Thymus (tissue), 14 donors: ENCODE measurements at places on chromosomes 3 and 15. TPM values are rescaled to one million over a fixed set of nuclear protein-coding genes. Genes with fewer than 3 reads are reported as not detected.
A peak's percentile ranks its signal among the peaks of the same experiment; 100 is the strongest.

DNA sequence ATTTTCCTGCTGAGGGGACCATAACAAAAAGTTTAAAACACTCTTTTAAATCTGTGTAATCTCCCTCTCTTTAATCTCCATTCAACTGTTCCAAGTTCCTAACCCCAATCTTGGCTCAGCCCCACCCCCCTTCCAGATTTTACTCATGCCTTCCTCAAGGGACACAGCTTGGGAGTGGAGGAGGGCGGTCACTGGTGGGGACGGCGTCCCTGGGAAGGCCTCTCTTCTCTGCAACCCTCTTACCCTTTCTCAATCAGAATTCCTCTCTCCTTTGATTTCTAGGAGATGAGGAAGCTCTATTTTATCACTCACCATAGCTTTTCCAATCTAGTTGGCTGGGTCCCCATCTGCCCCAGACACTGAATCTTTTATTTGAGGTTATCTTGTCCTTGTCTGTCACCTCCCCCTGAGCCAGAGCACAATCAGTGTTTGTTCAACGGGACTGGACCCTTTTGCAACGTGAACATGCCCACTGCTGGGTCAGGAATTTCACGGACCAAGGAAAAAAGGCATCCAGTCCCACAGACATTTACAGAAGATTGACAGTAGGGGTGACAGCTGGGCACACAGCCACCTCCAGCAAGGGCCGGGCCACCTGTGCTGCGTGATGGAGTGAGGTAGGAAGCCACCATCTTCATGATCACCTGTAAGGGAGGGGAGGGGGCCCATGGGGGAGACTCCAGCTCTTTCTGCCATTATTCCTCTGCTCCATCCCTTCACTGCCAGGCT is 84.0 kb upstream of the HERC1 start:
- H3K27me3 ChIP-seq = no peaks in the 10 kb centered on the region
- H3K4me1 ChIP-seq = no peaks in the 10 kb centered on the region
- H3K36me3 ChIP-seq = no peaks in the 10 kb centered on the region
- H3K4me3 ChIP-seq = no peak overlapping the region

GRCh38 chr3:33729993-33730392 is 11.9 kb upstream of the CLASP2 start:
- DNase-seq = no peak
- H3K27ac ChIP-seq = no peak overlapping the region
- no peaks in the 10 kb centered on the region for H3K36me3 ChIP-seq
- no peaks in the 10 kb centered on the region for H3K4me1 ChIP-seq
- no peak overlapping the region for H3K4me3 ChIP-seq

DNA sequence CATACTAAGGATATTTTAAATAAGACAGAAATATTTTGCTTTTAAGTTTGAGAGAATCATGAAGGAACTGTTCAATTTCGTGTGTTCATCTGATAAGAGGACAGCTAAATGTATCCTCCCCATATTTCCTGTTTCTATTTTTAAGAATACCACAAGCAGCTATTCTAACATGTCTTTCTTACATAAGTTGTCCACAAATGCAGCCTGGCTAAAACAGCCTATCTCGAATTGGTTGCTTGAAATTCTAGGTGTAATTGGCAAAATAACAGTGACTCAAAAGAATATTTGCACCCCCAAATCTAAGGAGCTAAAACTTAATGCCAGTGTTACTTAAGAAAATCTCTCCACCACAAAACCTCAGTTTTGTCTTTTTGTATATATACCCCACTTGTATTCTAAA is 35.0 kb downstream of the BTLA start:
- H3K27me3 ChIP-seq = no peaks in the 10 kb centered on the region
- no peak overlapping the region for H3K27ac ChIP-seq
- DNase-seq = no peak
- H3K36me3 ChIP-seq = no peaks in the 10 kb centered on the region

GRCh38 chr15:58361273-58361759 is 70.5 kb upstream of the LIPC start:
- no peak for DNase-seq
- H3K36me3 ChIP-seq = no peaks in the 10 kb centered on the region
- peaks cover 17% of the 10 kb centered on the region for H3K4me1 ChIP-seq
- no peaks in the 10 kb centered on the region for H3K27me3 ChIP-seq
- no peak overlapping the region for H3K27ac ChIP-seq

ADAMTS17 gene
- 10.4 TPM for total RNA-seq

- no peak for DNase-seq
- H3K36me3 ChIP-seq = no peaks in the 10 kb centered on the region
- no peaks in the 10 kb centered on the region for H3K27me3 ChIP-seq
- no peak overlapping the region for H3K27ac ChIP-seq
- H3K4me1 ChIP-seq = no peaks in the 10 kb centered on the region
- no peak overlapping the region for H3K4me3 ChIP-seq
These were observed 67.9 kb upstream of the GUCA1C start for GRCh38 chr3:109021556-109021955.

DNA sequence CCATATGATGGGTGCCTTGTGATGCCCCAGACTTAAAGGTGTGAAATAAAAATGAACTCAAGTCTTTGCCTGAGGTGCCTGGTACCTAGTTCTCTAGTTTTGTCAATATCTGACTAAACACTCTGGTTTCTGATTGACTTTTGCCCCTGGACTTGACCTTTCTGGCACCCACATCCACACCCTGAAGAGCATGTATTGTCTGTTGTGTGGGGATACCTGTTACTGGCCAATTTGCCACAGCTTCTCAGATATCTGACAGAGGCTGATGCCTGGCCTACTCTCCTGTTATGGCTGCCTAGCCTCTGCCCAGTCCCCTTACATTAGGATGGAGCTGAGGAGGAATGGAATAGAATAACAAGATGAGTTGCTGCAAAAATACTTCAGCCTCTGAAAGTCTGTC is 3.6 kb downstream of the ZBTB38 start:
- no peaks in the 10 kb centered on the region for H3K4me1 ChIP-seq
- H3K27me3 ChIP-seq = no peaks in the 10 kb centered on the region
- DNase-seq = no peak
- no peak overlapping the region for H3K4me3 ChIP-seq
- H3K36me3 ChIP-seq = no peaks in the 10 kb centered on the region

- no peak overlapping the region for H3K4me3 ChIP-seq
- no peaks in the 10 kb centered on the region for H3K36me3 ChIP-seq
- H3K27ac ChIP-seq = peak overlapping the region; percentile 20
- DNase-seq = no peak
- H3K27me3 ChIP-seq = no peaks in the 10 kb centered on the region
- peaks cover 15% of the 10 kb centered on the region for H3K4me1 ChIP-seq
These were observed 37.0 kb downstream of the ZNF710 start for GRCh38 chr15:90037961-90038631.

DNA sequence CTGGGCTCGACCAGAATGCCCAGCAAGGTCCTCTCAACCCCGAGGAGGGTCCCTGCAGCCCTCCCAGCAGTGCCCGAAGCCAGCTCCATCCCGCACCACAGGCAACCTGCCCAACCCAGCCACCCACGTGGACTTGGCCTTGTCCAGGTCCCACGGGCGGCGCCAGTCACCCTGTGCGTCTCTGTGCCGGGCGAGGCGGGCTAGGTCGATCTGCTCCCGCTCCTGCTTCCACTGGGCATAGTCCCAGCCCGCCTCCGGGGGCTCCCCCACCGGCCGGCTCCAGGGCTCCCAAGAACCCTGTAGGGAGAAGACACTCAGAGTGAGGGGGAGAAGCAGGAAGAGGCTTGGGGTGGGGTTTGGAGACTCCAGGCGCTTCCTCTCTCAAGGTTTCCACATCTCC is 3.1 kb downstream of the CCDC9B start:
- no peaks in the 10 kb centered on the region for H3K36me3 ChIP-seq
- H3K27me3 ChIP-seq = no peaks in the 10 kb centered on the region
- DNase-seq = no peak
- H3K4me3 ChIP-seq = no peak overlapping the region

DNA sequence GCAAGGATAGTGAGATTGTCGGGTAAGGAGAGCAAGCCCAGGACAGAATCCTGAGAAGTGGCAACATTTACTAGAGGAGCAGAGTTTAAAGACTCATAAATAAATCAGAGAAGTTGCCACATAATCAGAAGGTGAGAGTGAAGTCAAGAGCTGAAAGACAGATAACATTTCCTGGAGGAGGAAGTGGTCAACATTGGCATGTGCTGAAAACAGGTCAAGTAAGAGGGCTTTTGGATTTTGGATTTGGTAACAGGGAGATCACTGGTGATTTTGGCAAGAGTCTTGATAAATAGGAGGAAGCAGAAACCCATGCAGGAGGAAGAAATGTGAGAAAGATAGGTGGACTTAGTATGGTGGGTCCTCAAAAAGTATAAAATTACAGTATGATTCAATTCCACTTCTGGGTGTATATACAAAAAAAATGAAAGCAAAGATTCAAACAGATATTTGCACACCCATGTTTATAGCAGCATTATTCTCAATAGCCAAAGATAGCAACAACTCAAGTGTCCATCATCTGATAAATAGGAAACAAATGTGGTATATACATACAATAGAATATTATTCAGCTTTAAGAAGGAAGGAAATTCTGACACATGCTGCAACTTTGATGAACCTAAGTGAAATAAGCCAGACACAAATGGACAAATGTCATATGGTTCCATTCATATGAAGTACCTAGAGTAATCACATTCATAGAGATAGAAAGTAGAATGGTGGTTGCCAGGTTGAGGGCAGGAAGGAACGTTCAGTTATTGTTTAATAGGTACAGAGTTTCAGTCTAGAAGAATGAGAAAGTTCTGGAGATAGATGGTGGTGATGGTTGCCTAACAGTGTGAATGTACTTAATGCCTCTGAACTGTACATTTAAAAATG is 27.3 kb upstream of the MBNL1 start:
- peaks cover 17% of the 10 kb centered on the region for H3K4me1 ChIP-seq
- peak overlapping the region; percentile 90 for H3K27ac ChIP-seq
- no peaks in the 10 kb centered on the region for H3K36me3 ChIP-seq
- H3K4me3 ChIP-seq = no peak overlapping the region

- DNase-seq = no peak
- H3K4me1 ChIP-seq = no peaks in the 10 kb centered on the region
- H3K27me3 ChIP-seq = no peaks in the 10 kb centered on the region
- H3K4me3 ChIP-seq = no peak overlapping the region
These were observed 98.2 kb downstream of the SRGAP3 start for GRCh38 chr3:9151240-9151639.

DNA sequence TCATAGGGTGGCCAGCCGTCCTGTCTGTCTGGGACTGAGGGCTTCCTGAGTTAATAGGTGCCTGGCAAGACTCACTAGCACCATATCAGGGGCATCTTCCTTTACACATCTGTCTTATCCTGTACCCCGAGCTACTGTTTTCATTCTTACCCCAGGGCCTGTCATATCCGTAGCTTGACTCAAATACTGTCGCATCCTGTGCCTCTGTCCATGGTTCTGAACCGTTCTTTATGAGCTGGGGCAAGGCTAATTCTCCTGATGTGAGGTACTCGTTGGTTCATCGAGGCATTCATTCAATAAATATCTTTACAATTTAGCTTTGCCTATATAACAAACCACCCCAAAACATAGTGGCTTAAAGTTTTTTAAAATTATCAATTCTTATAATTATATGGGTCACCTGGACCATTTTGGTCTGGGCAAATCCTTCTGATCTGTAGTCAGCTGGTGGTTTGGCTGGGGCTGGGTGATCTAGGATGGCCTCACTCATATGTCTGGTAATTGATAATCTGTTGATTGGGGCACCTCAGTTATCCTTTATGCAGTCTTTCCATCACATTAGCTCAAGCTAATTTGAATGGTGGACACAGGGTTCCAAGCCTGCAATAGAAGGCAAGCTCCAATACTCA is 121.2 kb downstream of the TLE3 start:
- no peaks in the 10 kb centered on the region for H3K27me3 ChIP-seq
- H3K4me3 ChIP-seq = no peak overlapping the region
- no peaks in the 10 kb centered on the region for H3K36me3 ChIP-seq
- peak; percentile 43 for DNase-seq

DNA sequence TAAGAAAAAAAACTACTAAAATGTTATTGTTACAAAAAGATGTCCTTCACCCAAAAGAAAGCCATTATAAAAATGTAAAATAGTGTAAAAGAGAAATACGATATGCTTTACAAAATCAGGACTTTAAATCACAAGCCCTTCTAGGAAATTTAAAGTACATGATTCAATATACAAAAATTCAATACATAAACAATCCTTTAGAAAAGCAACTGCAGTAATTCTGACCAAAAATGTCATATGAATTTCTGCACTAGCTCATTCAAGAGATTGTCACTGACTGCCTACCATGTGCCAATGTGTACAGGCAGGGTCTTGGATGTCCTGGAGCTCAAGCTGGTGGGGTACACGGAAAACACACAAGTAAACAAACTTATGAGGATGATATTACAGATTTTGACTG is 2.5 kb downstream of the MORC1 start:
- H3K27me3 ChIP-seq = no peaks in the 10 kb centered on the region
- H3K36me3 ChIP-seq = no peaks in the 10 kb centered on the region
- DNase-seq = no peak
- no peaks in the 10 kb centered on the region for H3K4me1 ChIP-seq

- no peak for DNase-seq
- H3K4me3 ChIP-seq = peak overlapping the region; percentile 71
- peaks cover 14% of the 10 kb centered on the region for H3K36me3 ChIP-seq
These were observed 1.7 kb downstream of the HYAL2 start for GRCh38 chr3:50320853-50321335.

LTK gene
- 0.14 TPM for total RNA-seq

CTSH gene
- total RNA-seq = 110 TPM

CEMIP gene
- total RNA-seq = 0.28 TPM

- DNase-seq = no peak
- no peaks in the 10 kb centered on the region for H3K4me1 ChIP-seq
- H3K4me3 ChIP-seq = no peak overlapping the region
- H3K27me3 ChIP-seq = no peaks in the 10 kb centered on the region
- H3K36me3 ChIP-seq = no peaks in the 10 kb centered on the region
These were observed 31.1 kb upstream of the SUCLG2 start for GRCh38 chr3:67685499-67685898.

GRCh38 chr3:851098-851790 is 241.6 kb upstream of the CNTN6 start:
- DNase-seq = no peak
- H3K27me3 ChIP-seq = no peaks in the 10 kb centered on the region
- H3K4me3 ChIP-seq = no peak overlapping the region
- H3K36me3 ChIP-seq = no peaks in the 10 kb centered on the region
- H3K27ac ChIP-seq = no peak overlapping the region

DNA sequence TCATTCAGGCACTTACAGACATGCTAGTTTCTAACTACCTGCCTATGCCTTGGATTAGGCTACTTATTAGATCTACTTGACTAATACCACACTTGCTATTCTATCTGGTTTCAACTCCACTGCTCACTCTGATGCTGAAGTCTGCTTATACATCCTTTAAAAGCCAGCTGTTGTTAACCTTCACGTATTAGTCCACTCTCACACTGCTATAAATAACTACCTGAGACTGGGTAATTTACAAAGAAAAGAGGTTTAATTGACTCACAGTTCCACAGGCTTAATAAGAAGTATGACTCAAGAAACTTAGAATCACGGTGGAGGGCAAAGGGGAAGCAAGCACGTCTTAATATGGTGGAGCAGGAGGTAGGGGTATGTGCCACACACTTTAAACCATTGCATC is 47.7 kb upstream of the ANKRD28 start:
- H3K4me1 ChIP-seq = peaks cover 2% of the 10 kb centered on the region
- no peak for DNase-seq
- H3K27me3 ChIP-seq = no peaks in the 10 kb centered on the region
